ENCODE measurements at places on chromosomes 4 and X.

DNA sequence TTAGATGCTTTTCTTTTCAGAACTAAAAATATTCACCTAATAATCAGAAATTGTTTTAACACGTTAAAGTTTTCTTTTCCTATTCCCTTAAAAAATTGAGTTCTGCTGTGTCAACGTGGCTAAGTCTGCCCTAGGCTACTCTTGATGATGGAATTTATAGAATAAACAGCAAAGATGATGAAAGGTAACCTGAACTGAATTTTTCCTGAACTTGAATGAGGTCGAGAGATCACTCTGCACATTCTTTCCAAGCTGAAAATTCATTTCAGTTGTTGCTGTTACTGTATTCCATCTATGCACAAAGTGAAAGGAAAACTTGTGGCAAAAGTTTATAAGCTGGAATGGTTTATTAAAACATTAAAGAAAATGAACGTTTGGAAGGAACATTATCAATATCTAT lies 245.9 kb upstream of the GIMD1 start:
- no peak for DNase-seq
- no peaks in the 10 kb centered on the region for H3K4me1 ChIP-seq
- no peaks in the 10 kb centered on the region for H3K36me3 ChIP-seq

GRCh38 chr4:37389967-37390580 lies 145.5 kb downstream of the NWD2 start:
- no peaks in the 10 kb centered on the region for H3K36me3 ChIP-seq
- H3K4me3 ChIP-seq, result no peak overlapping the region
- DNase-seq, result no peak
- H3K27ac ChIP-seq, result no peak overlapping the region

- DNase-seq, result no peak
- no peaks in the 10 kb centered on the region for H3K27me3 ChIP-seq
- H3K36me3 ChIP-seq, result peaks cover 67% of the 10 kb centered on the region
- no peak overlapping the region for H3K27ac ChIP-seq
- H3K4me1 ChIP-seq, result no peaks in the 10 kb centered on the region
- no peak overlapping the region for H3K4me3 ChIP-seq
Measured at GRCh38 chr4:5815641-5816040, 77.2 kb downstream of the CRMP1 start.

DNA sequence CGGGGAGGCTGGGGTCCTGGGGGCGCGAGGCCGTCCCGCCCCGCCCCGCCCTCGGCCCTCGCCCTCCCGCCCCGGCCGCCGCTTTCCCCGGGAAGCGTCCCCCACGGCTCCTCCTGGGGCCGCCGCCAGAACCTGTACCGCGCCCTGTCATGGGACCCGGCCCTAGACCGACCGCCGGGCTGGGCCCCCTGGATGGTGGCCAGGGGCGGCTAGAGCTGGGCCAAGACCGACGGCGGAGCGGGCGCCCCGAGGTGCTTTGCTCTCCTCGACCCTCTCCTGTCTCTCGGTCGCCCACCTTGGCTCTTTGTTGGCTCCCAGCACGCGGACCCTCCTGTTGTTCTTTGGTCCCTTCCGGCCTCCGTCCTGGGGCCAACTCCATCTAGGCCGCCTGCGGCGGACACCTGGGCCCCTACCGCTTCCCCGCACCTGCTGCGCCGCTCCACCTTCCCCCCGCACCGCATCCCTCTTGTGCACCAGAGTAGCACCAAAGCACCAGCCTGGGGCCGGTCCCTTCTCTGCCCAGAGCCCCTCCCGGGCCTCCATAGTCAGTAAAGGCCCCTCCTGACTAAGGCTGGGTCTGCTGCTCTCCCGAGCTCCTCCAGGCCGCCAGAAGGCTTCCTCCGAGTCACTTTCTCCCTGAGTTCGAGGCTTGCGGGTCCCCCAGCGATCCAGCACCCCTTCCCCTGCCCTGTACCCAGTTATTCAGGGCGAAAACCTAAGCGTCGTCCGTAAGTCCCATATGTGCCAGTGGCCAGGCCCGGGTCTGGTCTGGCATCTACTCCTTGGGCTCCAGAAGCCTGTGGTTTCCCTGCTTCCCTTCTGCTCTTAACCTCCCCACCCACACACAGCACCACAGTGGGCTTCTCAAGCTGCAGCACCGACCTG lies 587 bp downstream of the TACC3 start:
- H3K27me3 ChIP-seq, result no peaks in the 10 kb centered on the region
- peaks cover 54% of the 10 kb centered on the region for H3K4me1 ChIP-seq
- peak overlapping the region; percentile 77 for H3K4me3 ChIP-seq
- no peak for DNase-seq

DNA sequence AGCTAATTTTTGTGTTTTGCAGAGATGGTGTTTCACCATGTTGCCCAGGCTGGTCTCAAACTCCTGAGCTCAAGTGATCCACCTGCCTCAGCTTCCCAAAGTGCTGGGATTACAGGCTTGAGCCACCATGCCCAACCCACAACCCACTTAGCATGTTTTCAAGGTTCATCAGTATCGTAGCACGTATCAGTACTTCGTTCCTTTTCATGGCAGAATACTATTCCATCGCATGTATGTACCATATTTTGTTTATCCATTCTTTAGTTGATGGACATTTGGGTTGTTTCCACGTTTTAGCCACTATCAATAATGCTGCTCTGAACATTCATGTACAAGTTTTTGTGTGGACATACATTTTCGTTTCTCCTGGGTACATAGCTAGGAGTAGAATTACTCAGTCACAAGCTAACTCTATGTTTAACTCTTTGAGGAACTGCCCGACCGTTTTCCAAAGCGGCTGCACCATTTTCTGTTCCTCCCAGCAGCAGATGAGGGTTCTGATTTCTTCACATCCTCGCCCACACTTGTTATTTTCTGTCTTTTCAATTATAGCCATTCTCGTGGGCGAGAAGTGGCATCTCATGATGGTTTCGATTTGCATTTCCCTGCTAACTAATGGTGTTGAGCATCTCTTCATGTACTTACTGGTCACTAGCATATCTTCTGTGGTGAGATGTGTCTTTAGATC lies 32.5 kb downstream of the MAN2B2 start:
- no peaks in the 10 kb centered on the region for H3K4me1 ChIP-seq
- no peak for DNase-seq
- H3K27me3 ChIP-seq, result no peaks in the 10 kb centered on the region
- peaks cover 30% of the 10 kb centered on the region for H3K36me3 ChIP-seq
- H3K4me3 ChIP-seq, result no peak overlapping the region

GRCh38 chr4:17616283-17616682 lies 1.8 kb downstream of the MED28 start:
- H3K27ac ChIP-seq, result no peak overlapping the region
- H3K27me3 ChIP-seq, result no peaks in the 10 kb centered on the region
- peaks cover 59% of the 10 kb centered on the region for H3K4me1 ChIP-seq
- no peaks in the 10 kb centered on the region for H3K36me3 ChIP-seq
- H3K4me3 ChIP-seq, result peak overlapping the region; percentile 76

DNA sequence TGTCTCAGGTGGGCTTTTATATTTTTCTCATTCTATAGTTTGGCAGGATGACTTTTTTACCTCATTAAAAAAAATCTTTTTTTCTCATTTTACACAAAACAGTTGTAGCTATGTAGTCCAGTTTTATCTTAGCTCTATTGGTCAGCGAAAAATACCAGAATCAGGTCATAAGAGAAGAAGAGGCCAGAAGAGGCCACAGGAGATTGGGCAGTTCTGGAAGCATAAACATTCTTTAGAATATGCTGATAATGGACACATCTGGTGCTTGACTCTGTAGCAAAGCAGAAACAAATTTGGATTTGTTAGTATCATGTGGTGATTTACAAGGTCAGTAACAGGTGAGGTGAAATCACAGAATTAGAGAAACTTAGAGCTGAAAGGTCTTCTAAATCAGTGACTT lies 66.6 kb upstream of the ARHGAP24 start:
- H3K27ac ChIP-seq, result no peak overlapping the region
- no peaks in the 10 kb centered on the region for H3K4me1 ChIP-seq
- H3K27me3 ChIP-seq, result no peaks in the 10 kb centered on the region
- H3K4me3 ChIP-seq, result no peak overlapping the region

DNA sequence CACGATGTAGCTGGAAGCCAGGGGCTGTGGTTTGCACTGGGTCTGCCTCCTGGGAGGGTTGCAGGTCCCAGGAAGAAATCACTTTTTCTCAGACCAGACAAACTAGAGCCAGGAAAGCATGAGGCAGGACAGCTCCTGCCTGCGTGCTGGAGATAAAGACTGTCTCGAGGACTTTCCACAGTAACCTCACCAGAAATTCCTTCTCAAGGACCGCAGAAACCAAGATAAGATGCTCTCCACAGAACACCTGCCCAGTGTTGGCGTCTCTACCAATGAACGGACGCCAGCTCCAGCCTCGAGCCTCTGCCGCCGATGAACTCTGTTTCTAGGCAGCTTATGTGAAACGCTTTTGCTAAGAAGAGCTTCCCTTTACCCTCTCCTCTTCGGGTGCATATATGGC lies 76.9 kb upstream of the AFAP1 start:
- H3K27me3 ChIP-seq, result no peaks in the 10 kb centered on the region
- H3K4me3 ChIP-seq, result no peak overlapping the region
- no peaks in the 10 kb centered on the region for H3K36me3 ChIP-seq
- peaks cover 5% of the 10 kb centered on the region for H3K4me1 ChIP-seq
- no peak for DNase-seq
